Ascending aorta (tissue), 2 donors: ENCODE measurements at places on chromosomes 13 and 19. TPM values are rescaled to one million over a fixed set of nuclear protein-coding genes. Genes with fewer than 3 reads are reported as not detected.

GRCh38 chr13:30354493-30355383 is 47.4 kb upstream of the KATNAL1 start:
- DNase-seq, result no peak

- DNase-seq, result no peak
Measured at GRCh38 chr19:17951990-17952976, 14.6 kb upstream of the KCNN1 start.

- DNase-seq, result no peak
Measured at GRCh38 chr13:79779761-79780160, 298.8 kb downstream of the NDFIP2 start.

DNA sequence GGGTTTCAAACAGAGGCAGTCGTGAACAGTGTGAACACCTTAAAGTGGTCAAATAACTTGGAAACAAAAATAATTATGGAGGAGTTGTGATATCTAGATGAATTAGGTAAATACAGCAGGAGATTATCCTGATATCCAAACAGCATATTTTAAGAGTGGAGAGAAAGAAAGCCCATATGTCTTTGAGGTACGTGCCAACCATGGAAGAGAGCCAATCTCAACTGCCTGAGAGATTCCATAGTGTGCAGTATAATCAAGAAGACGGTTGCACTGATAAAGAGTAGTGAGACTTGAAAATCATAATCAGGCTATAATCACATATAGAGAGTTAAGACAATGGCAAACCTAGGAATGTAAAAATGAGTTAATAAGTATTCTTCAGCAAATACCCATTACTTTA is 472.8 kb upstream of the SLITRK5 start:
- no peak for DNase-seq

- no peak for DNase-seq
Measured at GRCh38 chr19:45117167-45117594, 24.2 kb downstream of the PPP1R37 start.

DNA sequence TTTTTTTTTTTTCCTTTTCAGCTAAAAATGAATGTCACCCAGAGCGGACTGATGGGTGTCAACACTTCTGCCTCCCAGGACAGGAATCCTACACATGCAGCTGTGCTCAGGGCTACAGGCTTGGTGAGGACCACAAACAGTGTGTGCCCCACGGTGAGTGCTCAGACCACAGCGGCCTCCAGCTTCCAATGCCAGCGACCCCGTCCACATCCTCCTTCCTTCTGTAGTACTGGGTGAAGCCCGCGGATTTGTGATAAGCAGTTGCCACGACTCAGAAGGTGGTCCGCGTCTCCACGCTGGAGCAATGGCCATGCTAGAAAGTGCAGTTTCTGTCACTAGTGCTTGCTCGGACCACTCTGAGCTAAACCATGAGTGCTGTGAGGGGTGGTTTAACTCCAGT is 6.0 kb downstream of the PROZ start:
- DNase-seq, result peak; percentile 28

The LGALS14 gene
- not detected for total RNA-seq
